ENCODE measurements at places on chromosomes 2 and 18.

DNA sequence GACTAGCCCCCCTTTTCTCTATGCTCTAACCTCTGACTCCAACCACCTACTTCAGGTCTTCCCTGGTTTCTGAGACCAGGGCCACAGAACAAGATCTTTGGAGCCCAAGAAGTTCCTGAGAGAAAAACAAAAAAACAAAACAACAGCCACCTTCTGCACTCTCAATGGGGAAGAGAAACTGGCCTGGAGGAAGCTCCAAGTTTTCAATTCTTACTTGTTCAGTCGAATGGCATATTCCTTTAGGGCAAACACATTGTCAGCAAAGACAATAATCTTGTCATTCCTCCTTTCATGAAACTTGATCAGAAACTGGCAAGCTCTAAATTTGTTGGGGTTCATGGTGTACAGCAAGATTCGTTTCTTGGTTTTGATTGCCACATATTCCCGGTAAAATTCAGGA is 15.0 kb downstream of the ERCC3 start:
- no peak for DNase-seq

DNA sequence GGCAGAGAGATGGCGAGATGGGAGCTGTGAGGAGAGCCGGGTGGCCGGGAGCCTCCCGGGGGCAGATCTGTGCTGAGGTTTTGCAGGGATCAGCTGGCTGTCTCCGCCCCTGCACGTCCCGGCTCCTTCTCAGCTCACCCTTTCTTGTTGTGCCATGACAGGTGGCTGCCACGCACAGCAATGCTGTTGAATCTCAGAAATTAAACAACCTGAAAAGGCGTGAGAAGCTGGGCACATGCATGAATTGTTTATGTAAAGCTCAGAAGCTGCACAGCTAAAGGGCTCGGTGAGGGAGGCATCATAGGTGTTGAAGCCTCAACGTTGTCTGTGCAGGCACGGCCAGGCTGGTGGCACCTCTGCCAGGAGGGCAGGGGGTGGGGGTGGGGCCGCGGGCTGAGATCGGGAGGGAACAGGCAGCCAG is 858 bp upstream of the RTP5 start:
- no peak for DNase-seq

DNA sequence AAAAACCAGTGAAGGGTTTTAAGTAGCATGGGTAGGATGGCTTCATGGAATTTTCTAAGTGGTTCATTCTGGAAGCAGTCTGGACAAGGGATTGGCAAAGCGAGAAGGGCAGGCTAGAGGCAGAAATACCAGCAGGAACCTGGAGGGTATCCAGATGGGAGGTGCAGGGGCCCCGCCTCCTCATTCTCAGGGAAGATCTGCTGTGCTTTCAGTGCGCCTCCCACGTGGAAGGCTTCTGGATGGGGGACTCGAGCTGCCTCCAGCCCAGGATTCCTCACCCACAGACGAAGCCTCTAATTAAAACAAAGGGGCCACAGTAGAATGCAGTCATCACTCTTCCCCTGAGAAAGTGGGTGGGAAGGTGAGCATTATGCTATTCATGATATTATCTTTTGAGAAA is 79.8 kb downstream of the VSNL1 start:
- no peak for DNase-seq

DNA sequence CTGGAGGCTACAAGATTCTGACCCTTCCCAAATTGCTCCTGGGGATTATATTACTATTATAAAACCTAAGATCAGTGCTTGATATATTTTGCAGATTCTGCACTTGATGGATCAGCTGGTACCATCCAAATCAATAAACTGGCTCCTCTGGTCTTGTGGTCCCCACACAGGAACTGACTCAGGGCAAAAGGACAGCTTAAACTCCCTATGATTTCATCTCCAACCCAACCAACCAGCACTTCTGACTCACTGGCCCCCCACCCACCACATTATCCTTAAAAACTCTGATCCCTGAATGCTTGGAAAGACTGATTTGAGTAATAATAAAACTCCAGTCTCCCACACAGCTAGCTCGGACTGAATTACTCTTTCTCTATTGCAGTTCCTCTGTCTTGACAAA is 82.1 kb downstream of the TMEM163 start:
- no peak for DNase-seq

DNA sequence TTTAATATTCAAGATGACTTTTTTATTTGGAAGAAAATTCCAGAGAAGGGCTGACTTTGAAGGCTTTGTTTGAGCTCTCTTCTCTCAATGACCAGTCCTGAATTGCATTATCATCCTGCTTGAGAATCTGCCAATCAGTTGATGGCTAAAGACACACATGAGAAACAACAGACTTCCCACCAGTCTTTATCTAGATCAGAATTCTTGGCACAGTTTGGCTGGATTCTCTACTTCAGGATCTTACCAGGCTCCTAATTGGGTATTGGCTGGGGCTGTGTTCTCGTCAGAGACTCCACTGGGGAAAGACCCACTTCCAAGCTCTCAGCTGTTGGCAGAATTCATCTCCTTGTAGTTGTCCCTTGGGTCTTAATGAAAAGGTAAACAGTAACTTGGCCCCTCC is 86.0 kb downstream of the WDSUB1 start:
- DNase-seq = no peak

- no peak for DNase-seq
These were observed 482.5 kb downstream of the STK39 start for GRCh38 chr2:167764772-167765341.

GRCh38 chr18:75687626-75688025 is 260.1 kb upstream of the SMIM21 start:
- no peak for DNase-seq

GRCh38 chr18:57445488-57446319 is 10.5 kb downstream of the ONECUT2 start:
- DNase-seq = no peak

DNA sequence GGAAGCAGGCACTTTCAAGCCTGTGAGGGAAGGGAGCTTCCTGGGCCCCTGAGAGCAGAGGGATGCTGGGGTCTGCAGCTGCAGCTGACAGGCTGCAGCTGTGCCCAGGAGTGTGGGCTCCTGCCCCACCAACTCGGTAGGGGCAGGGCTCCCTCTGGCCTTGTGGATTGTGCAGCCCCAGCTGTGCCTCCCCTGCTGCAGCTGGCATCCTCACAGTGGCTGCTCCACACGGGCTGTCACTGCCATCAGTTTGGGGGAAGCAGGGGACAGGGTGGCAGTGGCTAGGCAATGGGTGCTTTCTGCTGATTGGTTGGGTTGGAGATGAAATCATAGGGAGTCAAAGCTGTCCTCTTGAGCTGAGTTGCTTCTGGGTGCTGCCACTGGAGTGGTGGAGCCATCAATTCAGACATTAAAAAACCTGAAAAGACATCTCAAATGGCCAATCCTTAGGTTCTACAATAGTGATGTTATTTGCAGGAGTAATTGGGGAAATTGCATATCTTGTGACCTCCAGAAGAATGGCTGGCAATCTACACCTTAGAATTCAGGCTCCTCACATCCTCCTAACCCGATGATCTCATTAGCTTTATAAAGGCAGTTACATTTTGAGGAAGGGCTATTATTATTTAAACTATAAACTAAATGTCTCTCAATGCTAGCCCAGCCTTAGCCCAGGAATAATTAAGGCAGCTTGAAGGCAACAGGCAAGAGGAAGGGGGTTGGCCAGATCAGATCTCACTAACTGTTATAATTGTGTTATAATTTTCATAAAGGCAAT is 41.3 kb downstream of the FAM171B start:
- no peak for DNase-seq

GRCh38 chr2:9288233-9288632 is 81.6 kb downstream of the ASAP2 start:
- no peak for DNase-seq

DNA sequence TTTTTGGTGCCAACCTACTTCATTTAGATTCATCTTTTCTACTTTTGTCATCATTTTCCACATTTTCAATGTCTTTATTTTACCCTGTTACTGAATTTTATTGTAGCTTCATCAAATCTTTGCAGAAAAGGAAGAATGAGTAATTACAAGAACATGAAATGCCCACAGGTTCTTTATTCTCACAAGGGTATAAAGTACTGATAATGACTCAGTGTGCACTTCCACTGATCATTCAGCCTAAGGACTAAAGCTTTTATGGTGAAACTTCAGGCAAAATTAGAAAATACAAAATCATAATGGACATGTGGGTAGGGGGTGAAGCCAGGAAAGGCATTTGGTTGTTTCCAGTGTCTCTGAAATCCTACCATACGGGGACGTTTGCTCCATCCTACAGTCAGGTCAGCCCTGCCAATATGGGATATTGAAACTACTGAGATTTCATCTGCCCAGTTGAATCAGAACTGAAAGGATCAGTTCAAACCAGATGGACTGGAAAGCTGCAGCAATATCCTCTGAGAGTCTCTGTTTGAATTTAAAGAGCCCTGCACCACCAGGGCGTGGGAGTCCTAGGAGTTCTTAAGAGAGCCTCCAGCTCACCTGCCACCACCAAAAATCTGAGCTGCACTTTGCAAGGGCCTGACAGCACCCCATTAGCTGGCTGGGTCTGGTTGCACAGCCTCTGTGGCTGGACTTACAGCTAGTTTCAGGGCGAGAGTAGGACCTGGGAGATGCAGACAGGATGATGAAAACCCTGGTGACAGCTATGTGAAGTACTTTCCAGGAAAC is 390.4 kb downstream of the CMPK2 start:
- DNase-seq = no peak

DNA sequence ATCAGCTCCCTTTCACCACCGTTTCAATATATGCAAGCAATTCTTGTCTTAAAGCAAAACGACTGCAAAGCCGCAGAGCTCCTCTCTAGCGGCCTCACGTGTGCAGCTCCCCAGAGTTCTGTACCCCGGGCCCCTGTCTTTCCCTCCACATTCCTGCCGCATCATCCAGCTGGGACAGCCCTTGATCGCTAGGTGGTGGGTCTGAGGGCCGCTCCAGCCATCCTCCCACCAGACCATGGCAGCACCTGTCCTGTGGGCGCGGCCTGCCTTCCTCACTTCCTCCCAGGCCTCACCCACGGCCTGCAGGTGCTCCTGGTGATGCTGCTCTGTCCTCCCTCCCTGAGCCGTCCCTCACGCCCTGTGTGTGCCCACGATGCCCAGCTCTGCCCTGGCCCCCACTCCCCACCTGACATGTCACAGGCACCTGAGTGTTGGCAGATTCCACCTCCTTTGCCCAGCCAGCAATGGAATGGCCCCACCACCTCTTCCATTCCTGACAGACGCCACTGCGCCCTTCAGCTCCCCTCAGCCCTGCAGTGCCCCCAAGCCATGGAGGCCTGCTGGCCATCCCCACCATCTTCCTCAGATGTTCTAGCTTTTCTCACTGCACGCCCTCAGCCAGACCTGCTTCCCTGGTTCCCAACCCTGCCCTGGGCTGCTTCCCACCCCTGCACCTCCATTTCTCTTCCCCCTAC is 15.3 kb upstream of the ALLC start:
- peak; percentile 39 for DNase-seq

- peak; percentile 81 for DNase-seq
These were observed 46.3 kb downstream of the PSD4 start for GRCh38 chr2:113219889-113220641.

GRCh38 chr2:240861547-240861946 is 7.1 kb upstream of the AGXT start:
- DNase-seq = no peak

DNA sequence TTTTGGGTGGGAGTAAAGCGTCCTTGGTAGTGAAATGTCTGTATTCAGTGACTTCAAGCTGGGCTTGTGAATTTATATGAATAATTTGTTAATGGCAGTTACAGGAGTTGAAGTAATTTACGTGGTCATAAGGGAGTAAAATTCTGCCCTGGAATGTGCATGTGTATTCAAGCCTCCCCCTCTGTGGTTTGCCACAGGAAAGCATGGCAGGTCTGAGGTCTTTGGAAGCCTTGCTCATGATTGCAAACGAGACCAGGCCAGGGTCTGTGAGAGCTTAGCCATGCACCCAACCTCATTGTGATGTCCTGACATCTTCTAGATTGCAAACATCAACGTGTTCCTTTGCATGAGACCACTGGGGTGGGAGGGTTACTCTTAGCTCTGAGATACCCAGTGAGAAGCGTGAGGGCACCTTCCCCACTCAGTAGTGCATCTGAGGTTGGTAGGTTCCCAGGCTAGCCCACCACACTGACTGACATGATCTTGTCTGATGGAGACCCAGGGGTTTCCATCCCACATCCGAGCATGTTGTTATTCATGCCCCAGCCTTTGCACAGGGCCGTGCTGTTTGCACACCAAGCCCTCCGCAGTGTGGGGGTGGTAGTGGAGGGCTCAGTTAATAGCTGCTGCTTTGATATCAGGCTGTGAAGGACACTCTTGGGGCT is 216.5 kb downstream of the KLHL29 start:
- no peak for DNase-seq

DNA sequence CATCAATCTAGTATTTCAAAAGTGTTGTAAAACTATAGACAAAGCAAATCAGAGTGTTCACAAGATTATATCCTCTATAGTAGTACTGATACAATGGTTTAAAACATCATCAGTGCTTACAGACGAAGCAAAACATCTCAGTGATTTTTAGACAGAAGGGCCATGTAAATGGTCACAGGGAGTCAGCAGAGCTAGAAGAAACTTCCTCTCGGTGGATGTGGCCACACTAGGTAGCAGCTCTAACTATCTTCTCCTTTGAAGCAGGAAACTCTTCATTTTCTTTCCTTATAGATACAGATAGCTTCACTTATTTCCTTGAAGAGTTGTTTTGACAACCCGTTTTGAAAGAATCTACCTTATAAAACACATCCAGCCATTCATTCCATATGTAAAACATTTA is 80.4 kb upstream of the CD226 start:
- no peak for DNase-seq

DNA sequence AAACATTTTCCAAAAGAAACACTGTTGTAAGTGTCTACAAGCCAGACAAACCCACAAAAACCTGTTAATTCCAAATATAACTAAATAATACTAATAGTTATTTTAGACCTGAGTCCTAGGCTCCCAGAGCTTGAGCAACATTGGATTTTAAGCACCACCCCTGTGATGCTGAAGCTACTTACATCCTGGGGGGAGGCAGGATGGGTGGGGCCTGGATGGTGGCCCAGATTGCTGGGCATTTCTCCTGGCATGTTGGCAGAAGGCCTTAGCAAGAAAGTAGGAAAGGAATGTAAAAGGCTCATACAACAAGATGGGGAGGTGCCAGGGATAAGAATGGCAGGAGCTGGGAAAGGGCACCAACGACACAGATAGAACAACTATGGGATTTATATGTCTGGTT is 50.7 kb upstream of the OTX1 start:
- peak; percentile 86 for DNase-seq

DNA sequence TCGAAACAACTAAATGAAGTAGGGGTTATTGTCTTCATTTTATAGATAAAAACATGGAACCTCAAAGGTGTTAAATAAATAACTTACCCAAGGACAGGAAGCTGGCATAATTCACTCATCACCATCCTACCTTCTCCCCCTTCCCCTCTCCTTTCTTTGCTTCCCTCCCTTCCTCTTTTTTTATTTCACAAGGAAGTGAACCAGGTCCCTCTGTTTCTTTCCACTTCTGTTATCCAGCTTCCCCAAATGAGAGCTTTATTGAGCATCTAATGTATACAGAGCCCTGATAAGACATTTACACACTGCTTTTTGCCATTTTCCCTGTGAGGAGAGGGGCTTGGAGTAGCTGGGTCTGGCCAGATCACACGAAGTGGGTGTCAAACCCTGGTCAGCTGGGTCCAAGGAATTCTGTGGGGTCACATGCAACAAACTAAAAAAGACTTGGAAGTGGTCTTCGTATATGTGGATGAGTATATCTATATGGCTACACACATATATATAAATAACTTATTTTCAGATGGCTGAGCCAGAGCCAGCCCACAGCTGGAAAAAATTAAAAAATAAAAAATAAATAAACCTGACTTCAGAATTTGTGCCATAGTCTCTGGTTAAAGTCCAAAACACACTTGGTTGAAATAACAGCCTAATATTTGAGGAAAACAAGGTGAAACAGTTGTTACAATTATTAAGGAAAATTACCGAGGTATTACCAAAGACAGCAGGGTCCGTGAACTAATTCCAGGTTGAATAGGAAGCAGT is 49.3 kb upstream of the FOSL2 start:
- DNase-seq = no peak

Data from ascending aorta (tissue), 2 donors.